Muscle of arm (tissue), 14 donors: ENCODE measurements at places on chromosomes 16 and 17. TPM values are rescaled to one million over a fixed set of nuclear protein-coding genes. Genes with fewer than 3 reads are reported as not detected.

The HOXB7 gene
- polyA plus RNA-seq, result 2.2 TPM

The KRTAP4-3 gene
- not detected for polyA plus RNA-seq

The RHBDL1 gene
- 1.1 TPM for polyA plus RNA-seq

The CCL4 gene
- polyA plus RNA-seq, result 6.4 TPM

The HSD3B7 gene
- 16.3 TPM for polyA plus RNA-seq

The RAB11FIP4 gene
- polyA plus RNA-seq, result 0.53 TPM

The FMNL1 gene
- polyA plus RNA-seq, result 4.2 TPM

The IGFALS gene
- polyA plus RNA-seq, result 0.20 TPM

The MMP2 gene
- polyA plus RNA-seq, result 534 TPM

The CLEC18C gene
- polyA plus RNA-seq, result 0.29 TPM
